T-helper 2 cell (primary cell): ENCODE measurements at places on chromosomes 5 and 9.

DNA sequence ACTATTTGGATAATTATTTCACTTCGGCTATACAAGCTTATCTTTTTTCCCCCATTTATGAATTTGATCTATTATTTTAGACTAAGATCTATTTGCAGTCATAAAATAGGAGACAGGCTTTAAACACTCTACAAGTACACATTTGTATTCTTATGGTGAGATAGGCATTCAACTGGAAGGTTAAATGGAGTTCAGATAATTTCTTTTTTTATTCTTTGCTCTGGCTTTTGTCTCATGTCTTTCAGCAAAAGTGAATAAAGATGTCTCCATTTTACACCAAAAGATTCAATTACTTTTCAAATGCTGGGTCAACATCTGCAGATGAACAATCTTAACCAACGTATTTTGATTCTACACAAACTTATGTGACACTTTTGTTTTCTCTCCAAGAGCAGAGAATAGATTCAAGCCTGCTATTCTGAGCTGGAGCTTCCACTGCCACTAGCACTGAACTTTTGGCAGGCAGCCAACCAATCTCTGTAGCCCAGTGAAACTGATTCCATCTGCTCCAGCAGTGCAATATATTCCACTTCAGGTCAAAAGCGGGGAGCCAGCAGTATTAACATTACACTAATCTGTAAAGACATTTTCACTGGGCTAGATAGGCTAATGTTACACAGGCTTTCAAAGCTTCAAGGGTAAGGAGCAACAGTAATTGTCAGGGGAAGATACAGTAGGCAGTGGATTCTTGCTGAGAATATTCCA lies 452.0 kb upstream of the ZNF608 start:
- DNase-seq, result no peak

- no peak for DNase-seq
These were observed 1464.7 kb downstream of the EFNA5 start for GRCh38 chr5:106205916-106206571.

DNA sequence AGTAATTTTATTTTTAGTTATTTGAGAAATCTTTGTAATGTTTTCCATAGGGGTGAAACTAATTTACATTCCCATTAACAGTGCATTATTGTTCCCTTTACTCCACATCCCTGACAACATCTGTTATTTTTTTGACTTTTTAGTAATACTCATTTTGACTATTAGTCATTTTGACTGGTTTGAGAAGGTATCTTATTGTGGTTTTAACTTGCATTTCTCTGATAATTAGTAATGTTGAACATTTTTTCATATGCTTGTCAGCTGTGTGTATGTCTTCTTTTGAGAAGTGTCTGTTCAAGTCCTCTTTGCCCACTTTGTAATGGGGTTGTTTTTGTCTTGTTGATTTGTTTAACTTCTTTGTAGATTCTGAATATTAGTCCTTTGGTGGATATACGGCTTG lies 27.5 kb downstream of the CCDC152 start:
- no peak for DNase-seq

DNA sequence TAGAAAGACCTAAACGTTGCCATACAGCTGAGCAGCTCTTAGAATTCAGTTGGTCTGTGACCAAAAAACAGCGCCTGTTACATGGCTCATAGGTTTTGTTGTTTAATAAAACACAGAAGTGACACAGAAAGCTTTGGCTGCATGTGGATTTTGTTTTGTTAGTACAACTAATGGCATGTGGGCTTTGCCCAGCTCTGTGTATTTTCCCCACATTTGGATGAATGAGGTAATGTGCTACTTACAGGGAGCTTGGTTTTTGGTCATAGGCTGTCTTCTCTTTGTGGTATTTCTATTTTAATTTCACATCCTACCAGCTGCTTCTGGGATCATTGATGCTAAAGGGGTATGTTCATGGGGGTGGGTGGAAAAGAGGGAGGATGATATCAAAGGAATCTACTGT lies 37.0 kb upstream of the POU4F3 start:
- no peak for DNase-seq

- no peak for DNase-seq
These were observed 443.8 kb downstream of the BNC2 start for GRCh38 chr9:16426716-16427115.
